Progenitor cell of endocrine pancreas (in vitro differentiated cells): ENCODE measurements at places on chromosomes 1 and 21.
A peak's percentile ranks its signal among the peaks of the same experiment; 100 is the strongest.

GRCh38 chr1:243848858-243849420 lies 1.1 kb downstream of the AKT3 start:
- peak; percentile 18 for DNase-seq

DNA sequence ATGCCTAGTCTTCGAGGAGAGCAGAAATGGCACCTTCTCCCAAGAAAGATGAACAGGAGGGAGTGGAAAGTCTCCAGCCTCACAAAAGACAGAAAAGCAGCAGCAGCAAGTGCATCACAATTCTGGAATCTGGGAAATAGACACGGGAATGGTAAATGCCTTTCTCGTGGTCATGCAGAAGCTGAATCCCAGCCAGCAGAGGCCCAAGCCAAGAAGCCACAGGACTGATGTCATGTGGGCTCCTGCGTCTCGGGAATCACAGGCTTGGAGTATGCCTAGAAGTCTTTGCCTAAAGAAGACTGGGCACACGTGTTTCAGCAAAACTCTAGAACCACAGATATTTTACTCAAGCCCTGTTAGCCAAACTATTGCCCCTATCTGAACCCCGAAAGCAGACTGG lies 260.3 kb upstream of the PLD5 start:
- DNase-seq = no peak

DNA sequence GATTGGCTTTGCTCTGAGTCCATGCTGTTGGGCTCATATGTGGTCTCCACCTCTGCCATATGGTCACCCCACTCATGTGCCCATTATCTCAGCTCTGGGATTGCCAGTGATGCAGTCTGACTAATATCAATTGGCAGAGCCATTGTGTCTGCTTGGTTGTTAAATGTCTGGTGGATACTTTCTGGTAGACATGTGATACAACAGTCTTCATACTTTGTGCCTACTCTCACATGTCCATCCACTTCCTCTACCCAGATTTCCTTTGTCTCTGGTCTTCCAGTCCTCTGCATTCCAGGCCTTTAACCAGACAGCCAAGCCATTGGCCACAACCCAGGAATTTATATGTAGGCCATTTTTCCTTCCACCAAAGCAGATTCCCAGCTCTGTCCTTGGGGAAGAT lies 30.8 kb upstream of the DIPK1A start:
- no peak for DNase-seq

DNA sequence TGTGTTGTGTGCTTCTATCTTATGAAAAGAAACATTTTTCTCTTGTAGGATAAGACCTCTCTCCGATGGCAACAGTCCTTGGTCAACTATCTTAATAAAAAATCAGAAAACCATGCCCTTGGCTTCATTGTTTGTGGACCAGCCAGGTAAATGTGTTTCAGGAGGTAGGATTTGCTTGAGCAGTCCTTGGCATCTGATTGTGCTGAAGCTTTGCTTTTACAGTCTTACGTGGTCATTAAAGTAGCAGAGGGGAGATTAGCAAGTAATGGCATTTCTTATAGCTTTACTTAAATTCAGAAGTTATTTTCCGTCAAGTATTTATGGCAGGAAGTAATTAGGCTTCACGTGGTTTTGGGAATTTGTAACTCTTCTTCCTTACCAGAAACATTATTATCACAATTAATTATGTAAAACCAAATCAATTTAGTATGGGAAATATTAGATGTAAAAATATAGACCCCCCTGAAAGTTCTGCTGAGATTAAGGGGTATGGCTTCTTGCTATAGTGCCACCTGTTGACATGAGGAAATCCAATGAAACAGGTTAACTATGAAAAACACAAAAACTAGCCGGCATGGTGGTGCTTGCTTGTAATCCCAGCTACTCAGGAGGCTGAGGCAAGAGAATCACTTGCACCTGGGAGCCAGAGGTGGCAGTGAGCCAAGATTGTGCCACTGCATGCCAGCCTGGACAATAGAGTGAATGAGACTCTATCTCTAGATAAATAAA lies 49.0 kb downstream of the MAP3K21 start:
- no peak for DNase-seq

DNA sequence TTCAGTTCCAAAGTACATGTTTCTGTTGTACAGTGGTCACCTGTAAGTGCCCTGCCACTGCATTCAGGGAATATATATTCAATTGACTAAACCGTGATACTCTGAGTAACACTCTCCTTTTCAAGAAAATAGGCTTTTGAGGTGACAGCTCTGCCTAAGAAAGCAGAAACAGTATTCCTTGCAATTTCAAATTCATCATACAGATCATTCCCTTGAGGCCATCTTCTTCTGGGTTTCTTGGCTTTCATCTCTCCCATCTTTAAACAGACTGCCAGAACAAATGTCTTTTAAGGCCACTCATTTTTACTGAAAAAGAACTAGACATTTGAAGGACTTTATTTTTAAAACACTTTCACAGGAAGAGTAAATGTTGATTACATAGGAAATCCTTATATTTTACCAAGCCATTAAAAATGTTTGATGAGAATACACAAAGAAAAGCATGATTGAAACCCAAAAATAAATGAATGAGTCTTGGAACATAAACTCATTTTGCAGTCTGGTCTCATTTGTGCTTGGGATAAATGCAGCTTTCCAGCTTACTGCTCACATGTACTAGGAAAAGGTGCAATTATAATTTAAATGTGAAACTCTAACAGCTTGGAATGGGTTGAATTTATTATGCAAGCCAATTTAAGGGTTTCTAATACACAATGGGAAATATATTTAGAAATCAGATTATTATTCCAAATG lies 34.7 kb downstream of the PLPPR5 start:
- no peak for DNase-seq

GRCh38 chr1:180611016-180611930 lies 20.5 kb upstream of the XPR1 start:
- no peak for DNase-seq

DNA sequence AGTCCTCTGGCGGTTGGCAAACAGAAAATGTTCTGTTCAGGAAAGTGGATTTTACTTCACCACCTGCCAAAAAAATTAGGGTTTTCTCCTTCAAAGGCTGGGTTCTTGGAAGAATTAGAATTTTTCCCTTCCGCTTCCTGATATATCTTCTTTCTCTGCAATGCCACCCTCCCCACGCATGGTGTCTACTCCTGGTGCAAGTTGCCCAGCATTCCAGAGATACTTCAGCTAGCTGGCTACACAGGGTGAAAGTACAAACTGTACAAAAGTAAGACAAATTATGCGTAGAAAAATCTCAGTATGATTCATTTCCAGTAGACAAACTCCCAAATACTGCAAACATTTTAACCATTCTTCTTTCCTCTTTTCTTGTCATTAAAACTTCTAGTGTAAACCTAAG lies 430.1 kb upstream of the ESRRG start:
- DNase-seq = no peak

- no peak for DNase-seq
Observed at GRCh38 chr1:152089014-152089674, at the start of gene TCHHL1. TCHHL1 (minus strand) TSS chr1:152089064; CDS start chr1:152088143, 921 bp downstream.
